ENCODE measurements at places on chromosomes 13 and 19.
A peak's percentile ranks its signal among the peaks of the same experiment; 100 is the strongest.

GRCh38 chr19:29401712-29402421, 123.9 kb upstream of the VSTM2B start:
- no peak for DNase-seq

- no peak for DNase-seq
These were observed 230.8 kb downstream of the TSHZ3 start for GRCh38 chr19:31118287-31118955.

DNA sequence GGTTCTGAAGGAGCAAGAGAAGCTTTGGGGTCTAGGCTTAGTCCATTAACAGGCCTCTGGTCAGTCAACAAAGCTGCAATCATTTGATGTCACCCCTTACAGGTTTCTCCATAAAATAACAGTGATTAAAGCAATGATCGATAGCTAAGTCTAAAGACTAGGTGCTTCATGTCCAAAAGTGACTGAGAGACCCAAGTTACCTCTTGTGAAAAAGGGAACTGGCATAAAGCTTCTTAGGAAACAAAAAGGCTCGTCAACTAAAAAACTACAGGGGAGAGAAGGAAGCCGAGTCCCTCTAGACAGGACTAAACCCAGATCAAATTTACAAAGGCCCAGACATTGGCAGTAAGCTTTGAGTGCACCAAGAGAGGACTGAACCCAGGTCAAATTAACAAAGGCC, 2.2 kb downstream of the DCUN1D2 start:
- no peak for DNase-seq

DNA sequence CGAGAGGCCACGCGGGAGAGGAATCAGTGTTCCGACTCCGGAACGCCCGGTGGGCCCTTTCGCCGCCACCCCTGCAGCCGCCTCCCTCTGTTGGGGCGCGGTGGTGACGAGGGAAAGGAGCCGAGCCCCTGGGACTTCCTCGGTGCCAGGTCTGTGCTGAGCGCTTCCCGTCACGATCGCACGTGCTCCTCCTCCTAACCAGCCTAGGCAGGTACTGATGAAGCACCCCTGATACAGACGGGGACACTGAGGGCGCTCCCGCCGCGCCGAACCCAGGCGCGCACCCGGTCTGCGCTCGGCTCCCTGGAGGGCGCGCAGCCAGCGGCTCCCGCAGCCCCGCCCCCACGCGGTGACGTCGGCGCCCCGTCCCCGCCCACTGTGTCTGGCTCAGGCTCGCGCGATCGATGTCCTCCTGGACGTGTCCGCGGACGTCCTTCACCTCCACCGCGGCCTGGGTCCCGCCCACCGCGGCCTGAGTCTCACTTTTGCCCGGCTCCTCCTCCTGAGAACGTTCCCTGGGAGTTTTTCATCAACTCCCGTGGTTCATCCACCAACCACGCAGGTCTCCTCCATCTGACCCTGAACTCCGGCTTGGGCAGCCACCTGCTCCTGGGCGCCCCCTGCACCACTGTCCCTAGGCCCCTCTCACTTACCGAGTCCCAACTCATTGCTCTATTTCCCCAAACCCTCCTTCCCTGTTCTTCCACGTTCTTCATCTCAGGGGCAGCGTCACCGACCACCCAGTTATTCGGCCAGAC, 2.6 kb upstream of the KLK15 start:
- DNase-seq = peak; percentile 36

DNA sequence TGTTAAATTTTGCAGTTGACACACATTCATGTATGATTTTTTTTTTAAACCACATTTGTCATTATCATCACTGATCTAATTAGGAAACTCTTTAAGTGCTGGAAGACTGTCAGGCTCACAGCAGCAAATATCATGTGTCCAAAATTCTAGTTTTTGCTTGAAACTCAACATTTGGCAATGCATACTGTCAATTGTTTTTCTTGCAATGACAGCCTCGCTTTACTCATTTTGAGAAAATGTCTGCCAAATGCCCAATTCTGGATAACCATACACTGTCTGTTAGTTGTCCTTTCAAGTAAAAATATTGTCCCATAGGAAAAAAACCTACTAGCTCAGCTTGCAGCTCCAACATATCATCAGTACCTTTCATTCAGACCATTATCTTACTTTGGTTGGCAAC, 523.9 kb upstream of the ARGLU1 start:
- DNase-seq = no peak

DNA sequence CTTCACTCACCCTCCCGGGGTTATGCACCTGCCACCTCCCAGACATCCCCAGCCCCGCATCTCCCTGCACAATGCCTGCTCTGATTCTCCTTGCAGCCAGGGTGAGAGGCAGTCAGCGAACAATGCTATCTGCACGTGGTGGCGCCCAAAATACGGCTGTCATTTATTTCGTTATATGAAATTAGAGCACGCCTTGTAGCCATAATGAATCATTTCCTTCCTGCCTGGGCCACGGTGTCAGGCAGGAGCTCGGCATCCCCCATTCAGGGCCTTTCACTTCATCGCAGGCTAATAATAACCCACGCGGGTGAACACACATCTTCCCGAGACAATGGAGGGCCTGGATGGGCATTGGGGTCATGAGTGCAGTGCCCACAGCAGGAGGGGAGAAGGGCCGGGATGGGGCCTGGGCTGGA, 143.8 kb upstream of the ZNF507 start:
- no peak for DNase-seq

GRCh38 chr13:102628559-102628958, 31.8 kb downstream of the TPP2 start:
- no peak for DNase-seq

- DNase-seq = no peak
These were observed 169.2 kb upstream of the TSHZ3 start for GRCh38 chr19:31518216-31519020.

- DNase-seq = no peak
These were observed 7.7 kb upstream of the KIR2DL4 start for GRCh38 chr19:54795758-54796157.

DNA sequence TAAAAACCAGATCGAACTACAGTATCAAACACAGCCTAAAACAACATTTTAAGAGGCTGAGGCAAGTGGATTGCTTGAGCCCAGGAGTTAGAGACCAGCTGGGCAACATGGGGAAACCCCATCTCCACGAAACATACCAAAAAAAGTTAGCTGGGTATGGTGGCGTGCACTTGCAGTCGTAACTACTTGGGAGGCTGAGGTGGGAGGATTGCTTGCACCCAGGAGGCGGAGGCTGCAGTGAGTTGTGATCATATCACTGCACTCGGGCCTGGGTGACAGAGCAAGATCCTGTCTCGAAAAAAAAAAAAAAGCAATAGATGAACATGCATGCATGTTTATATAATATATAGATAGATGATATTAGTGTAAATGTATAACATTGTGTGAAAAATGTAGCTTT, 5.2 kb upstream of the MRPS31 start:
- no peak for DNase-seq

GRCh38 chr13:105442949-105443699, 1092.3 kb downstream of the EFNB2 start:
- no peak for DNase-seq

DNA sequence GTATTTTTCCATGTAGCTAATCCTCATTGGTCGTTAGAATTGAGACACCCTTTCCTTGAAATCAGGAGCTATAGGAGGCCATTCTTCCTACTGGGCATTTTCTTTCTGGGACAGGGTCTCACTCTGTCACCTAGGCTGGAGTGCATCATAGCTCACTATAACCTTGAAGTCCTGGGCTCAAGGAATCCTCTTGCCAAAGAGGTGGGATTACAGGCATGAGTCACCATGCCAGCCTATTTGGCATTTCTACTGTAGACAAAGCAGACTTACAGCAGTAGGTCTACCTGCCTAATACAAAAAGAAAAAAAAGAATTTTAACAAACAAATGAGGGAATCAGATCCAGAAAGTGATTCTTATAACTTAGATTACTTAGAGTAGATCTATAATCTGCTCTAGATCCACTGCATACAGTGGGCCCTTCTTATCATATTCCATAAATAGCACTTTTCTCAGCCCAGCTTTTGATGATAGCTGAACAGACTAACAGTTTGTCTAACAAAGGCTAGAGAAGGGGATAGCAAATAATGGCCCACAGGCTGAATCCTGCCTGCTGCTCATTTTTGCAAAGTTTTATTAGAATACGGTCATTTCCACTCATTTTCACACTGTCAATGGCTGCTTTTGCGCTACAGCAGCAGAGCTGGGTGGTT, 36.7 kb upstream of the USPL1 start:
- DNase-seq = no peak

DNA sequence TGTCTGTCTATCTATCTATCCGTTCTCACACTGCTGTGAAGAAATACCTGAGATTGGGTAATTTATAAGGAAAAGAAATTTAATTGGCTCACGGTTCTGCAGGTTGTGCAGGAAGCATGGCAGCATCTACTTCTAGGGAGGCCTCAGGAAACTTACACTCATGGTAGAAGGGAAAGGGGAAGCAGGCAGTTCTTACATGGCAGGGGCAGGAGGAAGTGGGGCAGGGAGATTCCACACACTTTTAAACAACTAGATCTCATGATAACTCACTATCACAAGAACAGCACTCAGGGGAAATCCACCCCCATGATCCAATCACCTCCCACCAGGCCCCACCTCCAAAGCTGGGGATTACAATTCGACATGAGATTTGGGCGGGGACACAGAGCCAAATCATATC, 105.3 kb downstream of the SLC10A2 start:
- DNase-seq = no peak

- DNase-seq = no peak
These were observed 1.8 kb upstream of the CKM start for GRCh38 chr19:45324349-45324907.

Measured in stimulated activated CD8-positive, alpha-beta memory T cell treated with anti-CD3 and anti-CD28 coated beads, Interleukin-12 subunit alpha, Interleukin-12 subunit beta, amount 100 ng/mL, for 1 hour (primary cell).